Activated T-helper 1 cell treated with anti-CD3 and anti-CD28 coated beads, Interleukin-2, amount 50 U/mL, for 16 hours (primary cell): ENCODE measurements at places on chromosomes 1 and 21.

DNA sequence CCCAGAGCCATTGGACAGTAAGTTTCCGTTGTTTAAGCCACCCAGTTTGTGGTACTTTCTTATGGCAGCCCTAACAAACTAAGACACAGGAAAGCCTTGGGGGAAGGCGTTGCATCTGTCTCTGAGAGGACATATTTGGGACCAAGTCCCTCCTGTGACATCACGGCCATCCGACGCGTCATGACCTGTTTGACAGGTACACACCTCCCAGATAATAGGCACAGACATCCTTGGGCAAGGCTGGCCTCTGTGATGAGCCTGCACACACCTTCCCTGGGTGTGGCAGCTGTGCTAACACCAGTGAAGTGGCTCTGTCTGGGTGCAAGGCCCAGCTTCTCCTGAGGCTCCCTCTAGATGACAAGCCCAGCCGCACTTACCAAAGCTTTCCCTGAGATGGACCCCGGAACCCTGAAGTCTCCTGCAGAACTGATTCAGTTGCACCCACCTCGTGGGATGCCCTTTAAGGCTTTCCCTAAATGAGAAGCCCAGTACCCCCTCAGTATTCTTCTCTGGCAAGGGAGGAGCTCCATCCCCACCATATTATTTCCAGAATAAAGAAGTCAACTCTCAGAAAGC is 136.5 kb downstream of the ZSCAN20 start:
- no peak for DNase-seq

DNA sequence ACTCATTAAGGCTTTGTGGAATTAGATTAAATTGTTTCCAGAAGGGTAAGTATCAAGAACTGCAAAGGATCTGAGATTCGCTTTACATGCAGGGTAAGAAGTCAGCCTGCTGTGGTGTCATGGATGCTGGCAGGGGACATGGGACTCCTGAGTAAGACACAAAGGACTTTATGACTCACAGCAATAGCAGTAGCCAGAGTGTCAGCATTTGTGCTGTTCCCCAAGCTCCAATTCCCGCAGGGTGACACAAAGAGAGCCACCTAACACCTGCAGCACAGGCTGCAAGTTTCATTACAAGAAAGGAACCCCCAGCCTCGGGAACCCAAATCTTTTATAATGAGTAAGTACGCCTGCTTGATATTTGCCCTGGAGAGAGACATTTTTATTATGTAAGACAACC is 298.1 kb upstream of the POU3F1 start:
- DNase-seq, result no peak

- DNase-seq, result no peak
Observed at GRCh38 chr1:229003233-229004031, 267.5 kb upstream of the RAB4A start.

- DNase-seq, result no peak
Observed at GRCh38 chr21:45932922-45933502, 48.6 kb upstream of the COL6A1 start.

DNA sequence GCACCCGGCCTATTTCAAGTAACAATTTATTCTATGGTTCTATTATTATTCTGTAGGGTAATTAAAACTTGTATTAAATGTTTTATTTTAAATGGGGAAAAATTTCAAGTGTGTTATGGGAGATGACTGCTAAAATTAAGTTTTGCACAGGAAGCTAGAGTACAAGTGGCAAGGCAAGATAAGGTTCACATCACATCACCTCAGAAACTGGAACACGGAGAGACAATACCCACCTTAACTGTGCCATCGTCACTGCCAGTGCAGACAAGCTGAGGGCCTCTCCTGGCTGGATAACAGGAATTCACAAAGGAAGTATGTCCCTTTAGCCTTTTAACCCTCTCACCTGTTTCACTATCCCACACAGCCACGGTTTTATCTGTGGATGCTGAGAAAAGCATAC is 7.6 kb downstream of the SNRNP40 start:
- DNase-seq, result no peak

- DNase-seq, result no peak
Observed at GRCh38 chr1:88394958-88395357, 289.1 kb upstream of the PKN2 start.

DNA sequence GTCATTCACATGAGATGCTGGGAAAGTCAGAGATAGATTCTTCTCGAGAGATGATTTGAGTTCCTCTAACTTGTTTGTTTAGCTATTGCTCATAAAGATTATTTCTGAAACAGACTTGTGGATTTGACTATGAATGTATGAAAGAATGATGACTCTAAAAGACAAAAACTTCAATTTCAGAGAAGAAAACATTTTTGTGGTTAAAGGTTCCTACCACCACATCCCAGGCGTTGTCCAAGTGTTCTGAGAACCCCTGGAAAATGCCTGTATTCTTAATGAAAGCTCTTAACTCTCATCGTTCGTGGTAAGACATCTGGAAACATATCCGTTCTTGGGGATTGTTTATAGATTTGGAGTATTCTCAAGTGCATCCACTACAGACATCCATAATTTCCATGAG is 228.7 kb downstream of the BARHL2 start:
- DNase-seq, result no peak

GRCh38 chr1:10245674-10246073 is 35.3 kb downstream of the KIF1B start:
- no peak for DNase-seq

- no peak for DNase-seq
Observed at GRCh38 chr1:162139211-162139610, 69.7 kb downstream of the NOS1AP start.

DNA sequence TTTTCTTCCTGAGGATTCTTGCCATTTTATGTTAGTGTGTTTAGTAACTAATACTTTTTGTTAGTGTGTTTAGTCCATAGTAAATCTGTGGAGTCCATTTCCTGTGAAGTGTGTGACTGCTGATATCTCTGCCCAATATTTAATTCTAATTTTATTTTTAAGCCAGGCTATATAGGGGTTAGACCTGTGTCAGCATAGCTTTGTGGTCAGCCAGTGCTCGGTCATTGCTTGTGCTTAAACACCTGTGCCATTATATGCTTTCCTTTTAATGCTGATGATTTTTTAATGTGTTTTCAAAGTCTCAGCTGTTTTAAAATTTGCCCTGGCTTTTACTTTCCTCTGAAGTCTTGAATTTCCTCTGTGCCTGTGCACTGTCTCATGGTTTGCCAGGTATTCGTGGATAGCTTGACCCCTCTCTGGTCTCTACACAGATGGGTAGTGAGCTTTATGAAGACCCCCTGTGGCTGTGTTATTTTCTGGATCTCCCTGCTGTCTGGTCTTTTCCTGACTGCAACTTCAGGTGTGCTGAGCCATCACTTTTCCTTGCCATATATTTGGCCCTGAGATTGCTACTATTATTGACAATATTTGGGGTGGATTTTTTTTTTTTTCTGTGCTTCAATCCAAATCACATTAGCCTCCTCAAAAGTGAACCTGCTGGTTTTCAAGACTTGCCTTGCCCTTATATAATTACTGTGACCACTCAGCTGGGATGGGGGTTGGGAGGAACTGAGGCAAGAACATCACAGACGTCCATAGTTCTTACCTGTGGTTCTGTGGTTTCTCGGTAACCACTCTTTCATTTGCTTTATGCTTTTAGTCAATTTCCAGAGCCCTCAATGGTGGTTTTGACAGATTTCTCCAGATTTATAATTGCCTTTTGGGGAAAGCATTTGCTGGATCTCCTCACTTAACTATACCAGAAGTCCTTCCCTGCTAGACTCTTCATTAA is 59.6 kb downstream of the RPS6KC1 start:
- no peak for DNase-seq

- no peak for DNase-seq
Observed at GRCh38 chr1:38134294-38134755, 87.7 kb upstream of the POU3F1 start.

GRCh38 chr1:197696372-197696771 is 78.9 kb downstream of the DENND1B start:
- no peak for DNase-seq

DNA sequence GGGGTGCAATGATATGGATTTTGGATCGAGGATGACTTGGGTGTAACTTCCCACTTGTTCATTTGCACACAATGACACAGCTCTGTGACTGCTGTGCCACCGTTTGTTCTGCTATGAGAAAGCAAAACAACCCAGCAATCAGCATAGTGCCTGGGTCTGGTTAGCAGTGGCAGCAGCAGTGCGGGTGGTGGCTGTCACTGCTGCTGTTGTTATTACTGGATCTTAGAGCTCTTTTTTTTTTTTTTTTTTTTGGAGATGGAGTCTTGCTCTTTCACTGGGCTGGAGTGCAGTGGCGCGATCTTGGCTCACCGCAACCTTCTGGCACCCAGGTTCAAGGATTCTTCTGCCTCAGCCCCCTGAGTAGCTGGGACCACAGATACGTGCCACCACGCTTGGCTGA is 56.9 kb downstream of the TBCE start:
- no peak for DNase-seq

DNA sequence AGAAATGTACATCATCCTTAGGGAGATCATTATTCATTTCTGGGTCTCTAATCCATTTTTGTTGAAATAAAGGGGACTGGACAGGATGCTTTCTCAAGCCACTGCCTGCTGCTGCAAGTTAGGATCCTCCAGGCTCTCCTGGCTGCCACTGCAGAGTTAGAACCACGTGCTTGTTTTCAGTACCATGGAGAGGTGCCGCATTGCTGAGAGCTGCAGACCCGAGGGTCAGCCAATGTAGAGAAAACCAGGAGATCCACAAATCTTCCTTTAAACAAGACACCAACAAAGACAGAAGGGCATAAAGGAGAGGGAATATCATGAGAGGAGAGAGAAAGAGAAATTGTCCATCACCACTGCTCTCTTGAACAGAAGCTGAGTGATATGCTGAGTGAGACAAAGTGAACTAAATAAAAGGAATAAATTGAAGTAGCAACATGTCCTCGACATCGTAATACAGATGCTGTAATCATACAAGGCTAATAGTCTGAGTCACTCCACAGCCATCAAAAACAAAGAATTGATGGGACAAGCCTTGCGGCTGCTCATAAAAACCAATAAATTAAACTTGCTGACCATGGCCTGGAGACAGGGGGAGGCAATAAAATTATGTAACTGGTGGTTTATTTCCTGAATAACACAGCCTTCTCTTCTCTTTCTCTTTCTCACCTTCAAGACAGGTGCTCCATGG is 255.7 kb downstream of the OMA1 start:
- DNase-seq, result no peak

GRCh38 chr1:100458661-100459357 is 79.1 kb upstream of the GPR88 start:
- DNase-seq, result no peak

DNA sequence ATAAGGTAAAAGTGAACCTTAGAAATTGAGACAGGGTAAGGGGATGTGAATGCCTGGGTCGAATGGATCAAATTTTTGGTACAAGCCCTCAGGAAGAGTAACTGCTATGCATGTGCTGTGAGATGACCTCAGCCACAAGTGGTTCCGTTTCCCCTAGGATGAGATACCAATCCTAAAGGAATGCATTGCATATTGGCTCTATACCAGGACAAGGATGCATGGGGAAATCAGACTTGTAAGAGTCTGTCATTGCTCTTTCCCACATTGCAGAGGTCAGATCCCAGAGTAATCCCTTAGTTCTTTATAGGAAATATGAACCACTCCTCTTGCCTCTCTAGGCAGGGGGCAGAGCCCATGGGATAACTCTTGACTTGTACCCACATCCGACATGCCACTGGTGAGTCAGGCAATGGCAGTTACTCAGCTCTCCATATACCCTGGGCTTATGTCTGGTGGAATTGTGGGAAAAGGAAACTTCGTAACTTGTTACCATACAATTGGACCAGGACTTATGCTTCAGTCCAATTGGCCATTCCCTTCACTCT is 428.3 kb upstream of the ZRANB2 start:
- DNase-seq, result no peak
